ENCODE measurements at places on chromosomes 12 and 14. TPM values are rescaled to one million over a fixed set of nuclear protein-coding genes. Genes with fewer than 3 reads are reported as not detected.

The TMEM30B gene
- total RNA-seq: 17.8 TPM

The TAS2R42 gene
- total RNA-seq: not detected

The NPFF gene
- 0.57 TPM for total RNA-seq

The GLT1D1 gene
- total RNA-seq: 1.5 TPM

The RIN3 gene
- 3.0 TPM for total RNA-seq

The SP7 gene
- total RNA-seq: not detected

The ACTR10 gene
- 32.5 TPM for total RNA-seq

The PSMC6 gene
- 74.7 TPM for total RNA-seq

The PPP4R4 gene
- total RNA-seq: 8.1 TPM

The CCDC198 gene
- not detected for total RNA-seq

The KLHL33 gene
- total RNA-seq: 0.17 TPM

All from WTC11 (cell line).